ENCODE measurements at places on chromosomes 16 and 17. TPM values are rescaled to one million over a fixed set of nuclear protein-coding genes. Genes with fewer than 3 reads are reported as not detected.

ENPP7 gene
- not detected for total RNA-seq

DNA sequence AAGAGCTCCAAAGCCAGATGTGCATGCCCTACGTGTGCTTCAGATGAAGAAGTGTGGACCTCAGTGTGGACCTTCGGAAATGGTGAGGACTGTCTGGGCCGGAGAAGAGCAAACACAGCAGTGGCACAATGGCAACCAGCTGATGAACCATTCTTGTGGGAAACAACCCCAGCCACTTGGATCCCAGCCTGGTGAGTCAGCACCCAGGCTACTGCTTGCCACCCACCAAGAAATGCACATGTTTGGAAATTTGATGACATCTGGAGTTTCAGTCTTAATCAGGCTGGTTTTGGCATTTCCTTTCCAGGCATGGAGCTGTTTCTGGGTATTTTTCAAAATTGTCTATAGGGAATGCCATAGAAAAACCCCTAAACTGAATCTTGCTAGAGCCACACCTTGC, 42.7 kb downstream of the DYNLRB2 start:
- DNase-seq, result no peak

HS3ST4 gene
- 0.15 TPM for total RNA-seq

DNA sequence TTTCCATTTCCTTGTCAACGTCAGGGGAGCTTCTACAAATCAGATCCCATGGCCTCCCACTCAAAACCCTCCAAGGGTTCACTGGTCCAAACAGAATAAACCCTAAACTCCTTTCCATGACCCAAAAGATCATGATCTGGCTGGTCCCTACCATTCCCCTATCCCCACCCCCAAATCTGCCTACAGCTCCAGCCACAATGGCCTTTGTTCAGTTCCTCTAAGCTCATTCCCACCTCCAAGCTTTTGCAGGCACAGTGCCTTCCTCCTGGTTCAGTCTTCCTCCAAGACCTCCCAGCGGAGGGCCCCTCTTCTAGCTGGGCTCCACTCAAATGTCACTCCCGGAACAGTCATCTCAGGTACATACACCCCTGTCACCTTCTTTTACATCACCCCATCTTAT, 2.0 kb downstream of the GPRC5B start:
- DNase-seq, result no peak

CD300C gene
- total RNA-seq, result 0.18 TPM

- no peak for DNase-seq
Observed at GRCh38 chr17:13986855-13987254, 82.4 kb upstream of the COX10 start.

SLC13A2 gene
- total RNA-seq, result not detected

TNRC6C gene
- total RNA-seq, result 6.3 TPM

GRCh38 chr17:48609033-48609432, 1.8 kb downstream of the HOXB7 start:
- DNase-seq, result no peak

- no peak for DNase-seq
Observed at GRCh38 chr17:43753493-43754129, 5.0 kb downstream of the SOST start.

CTF1 gene
- total RNA-seq, result 3.6 TPM

NDUFAF8 gene
- 35.1 TPM for total RNA-seq

DNA sequence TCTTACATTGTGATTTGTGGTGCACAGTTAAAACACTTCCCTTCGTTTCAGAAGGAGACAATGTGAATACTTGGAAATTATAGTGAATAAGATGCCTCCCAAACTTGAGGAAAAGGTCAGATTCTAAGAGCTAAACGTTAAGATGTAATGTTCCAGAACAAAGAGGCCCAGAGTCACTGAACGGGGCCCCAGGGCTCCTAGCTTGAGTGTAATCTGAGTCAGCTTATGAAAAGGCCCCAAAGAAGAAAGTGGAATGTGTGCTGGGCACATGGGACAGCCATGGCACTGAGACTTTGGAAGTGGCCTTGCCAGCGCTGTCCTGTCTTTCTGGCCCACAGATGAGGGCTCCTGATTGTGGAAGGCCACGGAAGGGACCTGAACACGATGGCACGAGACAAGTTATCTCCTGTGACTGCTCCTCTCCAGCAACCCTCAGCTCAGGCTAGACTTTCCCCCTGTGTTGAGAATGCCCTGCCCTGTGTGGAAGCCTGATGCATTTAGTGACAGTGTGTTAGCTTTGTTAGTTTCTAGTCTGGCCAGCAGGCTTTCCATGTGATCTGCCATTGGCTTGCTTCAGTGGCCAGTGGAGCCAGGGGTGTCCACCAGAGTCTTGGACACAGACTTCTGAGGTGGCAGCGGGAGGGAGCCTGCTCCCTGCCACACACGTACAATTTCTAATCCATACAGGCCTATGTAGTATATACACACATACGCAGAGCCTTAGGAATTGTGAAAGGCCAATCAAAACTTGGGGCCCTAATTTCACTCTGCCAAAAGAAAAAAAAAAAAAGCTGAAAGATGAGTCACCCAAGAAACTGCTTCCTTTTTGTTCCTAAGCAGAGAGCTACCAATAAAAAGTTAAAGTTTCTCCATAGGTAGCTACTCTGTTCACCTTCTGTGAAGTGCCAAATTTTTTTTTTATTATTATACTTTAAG, 13.1 kb downstream of the SPATA33 start:
- DNase-seq, result no peak

SLC12A3 gene
- not detected for total RNA-seq

DNA sequence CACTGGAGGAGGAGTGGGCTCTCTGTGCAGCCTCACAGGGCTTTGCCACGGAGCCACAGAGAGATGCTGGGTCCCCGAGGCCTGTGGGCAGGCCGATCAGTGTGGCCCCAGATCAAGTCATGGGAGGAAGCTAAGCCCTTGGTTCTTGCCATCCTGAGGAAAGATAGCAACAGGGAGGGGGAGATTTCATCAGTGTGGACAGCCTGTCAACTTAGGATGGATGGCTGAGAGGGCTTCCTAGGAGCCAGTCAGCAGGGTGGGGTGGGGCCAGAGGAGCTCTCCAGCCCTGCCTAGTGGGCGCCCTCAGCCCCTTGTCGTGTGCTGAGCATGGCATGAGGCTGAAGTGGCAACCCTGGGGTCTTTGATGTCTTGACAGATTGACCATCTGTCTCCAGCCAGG, 3.9 kb downstream of the NXPH3 start:
- no peak for DNase-seq

FBXW10 gene
- total RNA-seq, result 0.09 TPM

KLHL10 gene
- not detected for total RNA-seq

GRCh38 chr16:47886631-47887415, 269.0 kb downstream of the ABCC12 start:
- DNase-seq, result no peak

- no peak for DNase-seq
Observed at GRCh38 chr16:7086822-7087616, 245.6 kb upstream of the RBFOX1 start.

TEKT1 gene
- not detected for total RNA-seq

SEZ6L2 gene
- 2.8 TPM for total RNA-seq

DNA sequence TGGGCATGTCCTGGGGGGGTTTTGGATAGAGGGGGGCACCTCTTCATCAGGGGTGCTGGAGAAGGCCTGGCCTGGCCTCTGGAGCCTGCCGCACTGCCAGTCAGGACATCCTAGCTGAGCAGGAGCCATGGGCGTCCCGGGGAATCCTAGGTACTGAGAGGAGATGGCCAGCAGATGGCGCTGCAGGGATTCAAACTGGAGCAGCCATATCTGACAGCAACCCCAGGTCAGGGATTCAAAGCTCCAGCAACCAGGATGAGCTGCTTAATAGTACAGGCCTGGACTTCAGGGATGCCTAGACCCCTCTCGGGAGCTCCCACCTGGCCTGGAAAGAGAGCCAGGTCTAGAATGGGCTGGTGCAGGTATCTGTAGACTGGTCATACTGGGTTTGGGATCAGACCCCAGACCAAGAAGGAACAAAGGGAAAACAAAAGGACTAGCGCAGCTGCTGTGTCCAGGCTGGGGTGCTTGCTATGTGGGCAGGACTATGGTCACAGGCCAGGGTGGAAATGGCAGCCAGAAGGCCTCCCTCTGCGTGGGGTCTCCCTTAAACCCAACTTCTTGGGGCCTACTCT, 306.9 kb upstream of the RBFOX1 start:
- DNase-seq, result no peak

C17orf107 gene
- total RNA-seq, result 0.27 TPM

GRCh38 chr16:69182730-69183416, 4.1 kb upstream of the SNTB2 start:
- no peak for DNase-seq

DNA sequence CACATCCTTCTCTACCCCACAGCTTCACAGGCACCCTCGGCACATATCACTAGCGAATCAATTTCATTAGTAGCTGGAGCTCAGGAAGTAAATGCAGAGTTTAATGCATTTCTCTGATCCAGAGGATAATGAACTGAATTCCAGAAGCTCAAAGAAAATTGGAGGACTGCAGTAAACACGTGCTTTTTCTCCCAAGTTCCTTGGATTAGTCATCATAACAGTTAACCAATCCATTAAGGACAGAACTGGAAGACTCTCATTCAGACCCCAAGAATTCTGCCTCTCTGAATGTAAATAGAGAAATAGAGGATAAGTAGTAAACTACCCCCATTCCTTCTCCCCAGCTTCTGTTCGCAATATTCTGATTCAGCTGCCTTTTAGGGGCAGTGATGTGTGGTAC, 40.7 kb downstream of the DUSP14 start:
- no peak for DNase-seq

DNA sequence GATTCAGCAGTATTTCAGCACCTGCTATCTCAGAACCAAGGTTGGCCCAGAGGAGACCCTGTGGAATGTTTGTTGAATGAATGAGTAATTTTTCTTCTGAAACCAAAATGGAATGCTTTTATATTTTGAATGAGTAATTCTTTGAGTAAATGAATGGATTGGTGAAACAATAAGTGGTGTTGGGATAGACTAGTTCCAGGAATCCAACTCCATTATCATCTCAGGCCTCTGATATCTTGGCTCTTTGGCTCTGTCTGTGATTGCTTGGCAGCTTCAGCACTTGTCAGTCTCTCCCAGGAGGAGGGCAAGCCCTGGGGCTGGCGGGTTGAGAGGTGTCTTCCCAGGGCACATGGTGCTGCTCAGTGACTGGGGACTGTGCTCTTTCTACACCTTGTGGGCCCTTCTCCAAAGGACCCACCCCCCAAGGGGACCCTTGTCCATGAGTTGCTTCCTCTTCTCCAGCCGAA, 284.4 kb upstream of the FOXF1 start:
- DNase-seq, result no peak

SLC2A4 gene
- total RNA-seq, result 21.7 TPM

FKBP10 gene
- 13.2 TPM for total RNA-seq

HOXB2 gene
- 9.2 TPM for total RNA-seq

DNA sequence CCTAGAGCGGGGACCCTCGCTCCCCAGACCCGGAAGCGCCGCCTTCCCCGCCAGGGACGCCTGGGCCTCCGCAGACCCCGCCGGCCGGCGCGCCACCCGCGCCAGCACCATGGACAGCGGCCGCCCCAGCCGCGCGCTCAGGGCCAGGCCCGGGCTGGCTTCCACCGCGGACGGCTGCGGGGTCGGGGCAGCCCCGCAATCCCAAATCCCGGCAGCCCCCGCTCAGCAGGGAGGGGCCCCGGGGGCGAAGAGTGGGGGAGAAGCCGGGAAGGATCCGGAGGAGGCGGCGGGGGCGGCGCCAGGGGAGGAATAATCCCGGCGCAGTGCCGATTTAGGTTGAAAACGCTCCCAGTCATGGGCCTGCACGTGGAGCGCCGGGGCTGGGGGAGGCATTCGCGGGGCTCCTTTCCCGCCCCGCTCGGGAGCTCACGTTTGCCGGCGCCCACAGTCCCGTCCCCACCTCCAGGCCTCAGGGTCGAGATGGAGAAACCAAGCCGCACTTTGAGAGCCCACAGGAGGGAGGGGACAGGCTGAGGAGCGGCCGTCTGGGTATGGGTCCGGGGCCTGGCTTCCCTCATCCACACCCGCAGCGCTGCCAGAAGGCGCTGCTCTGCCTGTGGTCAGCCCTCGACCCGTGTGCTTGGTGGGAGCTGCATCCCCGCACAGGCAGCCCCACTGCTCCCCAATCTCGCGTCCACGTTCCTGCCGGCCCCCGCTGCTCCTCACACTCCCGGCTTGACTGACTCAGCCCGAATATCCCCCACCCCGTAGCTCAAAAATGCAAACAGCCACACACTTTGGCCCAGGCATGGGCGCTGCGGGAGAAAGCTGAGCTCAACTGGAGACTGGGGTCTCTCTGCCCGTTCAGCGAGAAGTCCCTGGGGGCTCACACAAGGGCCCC, 4.7 kb downstream of the FBXL16 start:
- DNase-seq, result no peak

DNA sequence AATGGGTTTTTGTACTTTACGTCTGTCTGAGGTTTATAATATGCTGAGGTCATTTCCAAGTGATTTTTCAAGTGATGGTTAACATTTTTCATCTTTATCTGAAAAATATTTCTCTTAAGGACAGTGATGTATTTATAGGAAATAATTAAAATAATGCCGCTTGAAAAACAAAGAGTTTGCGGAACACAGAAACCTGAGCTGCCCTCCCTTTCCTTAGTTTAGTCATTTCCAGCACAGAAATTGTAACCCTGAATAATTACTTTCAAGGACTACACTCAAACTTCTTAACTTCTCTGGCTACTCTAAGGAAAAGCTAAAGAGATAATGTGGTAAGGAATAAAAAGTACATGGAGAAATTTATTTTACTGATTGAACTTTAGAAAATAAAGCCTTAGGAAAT, 54.6 kb downstream of the MRTFB start:
- DNase-seq, result no peak

Data from esophagus squamous epithelium (tissue), 5 donors.